ENCODE measurements at places on chromosomes 12 and 14. TPM values are rescaled to one million over a fixed set of nuclear protein-coding genes. Genes with fewer than 3 reads are reported as not detected.

The C14orf180 gene
- 1.7 TPM for total RNA-seq

The FGD4 gene
- total RNA-seq, result 26.3 TPM

The RBMS2 gene
- 49.4 TPM for total RNA-seq

The MLEC gene
- total RNA-seq, result 150 TPM

The PXN gene
- total RNA-seq, result 166 TPM

The B4GALNT1 gene
- total RNA-seq, result 3.3 TPM

The TEAD4 gene
- total RNA-seq, result 15.8 TPM
